ENCODE measurements at places on chromosomes 11 and 22.

DNA sequence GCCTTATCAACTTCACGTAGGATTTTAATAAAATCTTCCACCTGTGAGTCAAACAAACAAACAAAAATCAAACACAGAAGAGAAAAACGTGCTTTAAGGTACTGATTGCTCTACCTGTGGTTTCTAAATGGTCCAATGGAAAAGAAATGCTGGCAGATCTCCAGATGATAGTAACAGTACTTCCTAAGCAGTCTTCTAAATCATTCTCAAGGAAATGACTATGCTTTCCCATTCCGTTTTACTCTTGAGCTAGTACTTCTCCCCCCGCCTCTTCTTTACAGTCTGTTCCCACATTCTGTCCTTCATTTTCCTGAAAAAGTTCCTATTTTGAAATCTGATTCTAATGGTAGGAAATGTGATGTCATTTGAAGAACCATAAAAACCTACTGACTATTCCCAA, 25.4 kb downstream of the SAAL1 start:
- no peak for DNase-seq

GRCh38 chr11:74284466-74284865, 27.0 kb downstream of the P4HA3 start:
- peak; percentile 16 for DNase-seq

- DNase-seq, result no peak
Measured at GRCh38 chr11:105609341-105609781, 512 bp upstream of the GRIA4 start.

GRCh38 chr22:21047730-21048129, 2.0 kb downstream of the LRRC74B start:
- no peak for DNase-seq

GRCh38 chr11:5123802-5124521, 14.2 kb downstream of the OR52A5 start:
- peak; percentile 61 for DNase-seq

DNA sequence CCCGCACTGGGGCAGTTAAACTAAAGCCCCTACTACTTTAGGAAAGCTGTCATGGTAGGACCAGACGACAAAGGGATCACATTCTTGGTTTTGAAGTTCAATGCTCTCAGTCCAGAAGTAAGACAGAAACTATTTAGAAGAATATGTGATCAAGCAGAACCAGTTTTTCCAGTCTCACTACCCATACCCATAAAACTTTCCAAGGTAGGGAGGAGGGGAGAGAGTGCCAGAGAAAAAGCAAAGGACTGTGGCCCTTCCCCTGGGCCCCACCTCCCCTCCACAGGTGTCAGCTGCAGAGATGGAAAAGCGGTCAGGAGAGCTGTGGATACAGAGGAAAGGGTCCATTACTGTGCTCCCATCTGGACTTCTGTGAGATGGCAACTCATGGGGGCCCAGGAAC, 587.1 kb downstream of the SOX6 start:
- DNase-seq, result no peak

GRCh38 chr11:8357505-8357888, 93.8 kb upstream of the LMO1 start:
- no peak for DNase-seq

- DNase-seq, result no peak
Measured at GRCh38 chr22:46585340-46586122, 34.7 kb upstream of the GRAMD4 start.

GRCh38 chr11:73201888-73202780, 15.9 kb upstream of the P2RY2 start:
- DNase-seq, result no peak

GRCh38 chr11:128626913-128627665, 39.7 kb upstream of the ETS1 start:
- DNase-seq, result no peak

GRCh38 chr22:17443405-17444203, 74.3 kb downstream of the CECR2 start:
- no peak for DNase-seq

DNA sequence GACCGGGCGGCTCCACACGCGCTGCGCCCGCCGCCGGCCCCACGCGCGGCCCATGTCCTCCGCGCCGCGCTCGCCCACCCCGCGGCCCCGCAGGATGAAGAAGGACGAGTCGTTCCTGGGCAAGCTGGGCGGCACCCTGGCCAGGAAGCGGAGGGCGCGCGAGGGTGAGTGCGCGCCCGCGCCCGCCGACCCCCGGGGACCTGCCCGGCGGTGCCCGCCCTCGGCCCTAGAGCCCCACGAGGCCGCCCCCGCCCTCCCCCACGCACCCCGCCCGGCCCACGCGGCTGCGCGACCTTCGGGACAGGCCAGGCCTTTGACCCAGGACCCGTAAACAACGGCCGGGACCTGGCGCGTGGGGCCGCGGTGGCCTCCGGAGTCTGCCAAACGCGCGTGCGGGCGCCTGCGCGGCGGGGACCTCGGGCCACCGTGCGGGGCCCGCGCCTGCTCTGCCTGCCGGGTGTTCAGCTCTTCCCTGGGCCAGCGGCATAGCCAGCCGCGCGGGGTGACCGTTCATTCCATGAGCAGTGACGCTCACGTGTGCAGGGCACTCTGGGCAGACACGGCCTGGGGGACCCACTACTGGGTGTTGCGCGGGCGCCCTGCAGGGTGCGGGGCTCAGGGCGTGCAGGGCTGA, at the start of gene PARVB:
TSS of gene PARVB (plus strand) at position 15 of the 634 bp plus-strand sequence. CDS start at position 53, 38 bp downstream.
- no peak for DNase-seq

- DNase-seq, result no peak
Measured at GRCh38 chr11:13674799-13675509, 6.5 kb downstream of the FAR1 start.

DNA sequence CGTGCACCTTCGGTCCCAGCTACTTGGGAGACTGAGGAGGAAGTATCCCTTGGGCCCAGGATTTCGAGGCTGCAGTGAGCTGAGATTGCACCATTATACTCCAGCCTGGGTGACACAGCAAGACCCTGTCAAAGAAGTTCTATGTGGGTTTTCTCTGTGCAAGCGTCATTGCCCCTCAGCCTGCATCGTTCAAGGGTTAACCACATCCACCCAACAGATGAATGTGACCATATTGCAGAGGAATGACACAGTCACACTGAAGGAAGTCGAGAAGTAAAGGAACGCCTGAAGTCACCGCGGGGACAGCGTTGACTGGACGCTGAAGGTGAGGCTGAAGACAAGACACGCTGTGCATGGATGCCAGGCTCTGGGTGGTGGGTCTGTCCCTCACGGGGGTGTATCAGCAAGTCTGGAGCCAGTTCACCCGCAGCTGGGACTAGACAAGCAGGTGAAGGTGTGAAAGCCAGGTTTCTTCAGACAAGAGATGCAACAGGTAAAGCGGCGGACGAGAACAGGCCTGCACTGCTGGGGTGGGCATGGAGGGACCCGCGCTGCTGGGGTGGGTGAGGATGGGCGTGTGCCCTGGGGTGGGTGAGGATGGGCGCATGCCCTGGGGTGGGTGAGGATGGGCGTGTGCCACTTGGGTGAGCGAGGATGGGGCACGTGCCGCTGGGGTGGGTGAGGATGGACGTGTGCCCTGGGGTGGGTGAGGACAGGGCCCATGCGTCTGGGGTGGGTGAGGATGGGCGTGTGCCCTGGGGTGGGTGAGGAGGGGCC, 36.5 kb upstream of the TOLLIP start:
- no peak for DNase-seq

DNA sequence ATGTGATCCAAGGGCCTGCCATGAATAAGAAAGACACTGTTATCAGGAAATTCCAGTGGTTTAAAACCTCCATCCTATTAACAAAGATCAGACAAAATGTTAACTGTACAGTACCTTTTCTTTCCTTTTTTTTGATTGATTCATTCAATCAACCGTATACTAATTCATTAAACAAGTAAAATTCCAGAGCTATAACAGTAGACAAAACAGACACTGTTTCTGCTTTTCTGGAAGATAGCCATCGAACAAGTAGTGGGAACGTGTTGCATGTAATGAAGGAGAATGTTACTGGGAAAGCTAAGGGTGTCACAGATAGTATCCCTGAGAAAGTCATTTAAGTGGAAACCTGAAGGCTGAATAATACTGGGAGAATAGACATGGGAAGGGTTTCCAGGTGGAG, 73.7 kb upstream of the ALKBH3 start:
- no peak for DNase-seq

- DNase-seq, result no peak
Measured at GRCh38 chr22:25840891-25841290, 98.9 kb downstream of the MYO18B start.

DNA sequence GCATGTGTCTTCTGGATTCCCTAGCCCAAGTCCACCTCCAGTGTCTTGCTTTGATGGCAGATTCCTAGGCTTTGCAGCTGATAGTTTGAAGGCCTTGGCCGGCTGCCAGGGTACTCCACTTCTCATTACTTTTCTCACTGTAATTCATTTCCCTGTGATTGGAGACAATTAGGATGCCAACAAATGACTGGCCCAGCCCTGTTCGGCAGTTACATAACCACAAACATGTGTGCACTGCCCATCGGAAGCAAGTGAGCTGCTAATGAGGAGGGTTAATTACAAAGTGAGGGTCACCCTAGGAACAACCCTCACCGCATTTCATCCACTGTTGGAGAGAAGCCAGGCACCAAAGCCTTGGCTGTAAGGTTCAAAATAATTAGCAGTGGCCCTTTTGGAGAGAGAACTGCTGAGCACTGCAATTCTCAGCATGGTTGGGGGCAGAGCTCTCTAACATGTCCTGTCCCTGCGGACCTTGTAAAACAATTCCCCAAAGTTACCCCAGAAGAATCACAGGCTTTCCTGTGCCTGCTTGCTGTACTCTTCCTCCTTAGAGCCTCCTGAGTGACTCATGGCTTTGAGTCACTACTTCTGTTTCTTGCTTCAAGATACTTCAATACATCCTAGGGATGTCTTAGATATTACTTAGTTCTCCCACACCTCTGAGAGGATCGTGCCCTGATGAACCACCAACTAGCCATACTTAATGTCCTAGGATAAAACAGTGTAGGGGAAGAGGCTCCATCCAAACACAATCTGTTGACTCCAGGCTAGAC, 109.7 kb upstream of the GALNT18 start:
- peak; percentile 29 for DNase-seq

DNA sequence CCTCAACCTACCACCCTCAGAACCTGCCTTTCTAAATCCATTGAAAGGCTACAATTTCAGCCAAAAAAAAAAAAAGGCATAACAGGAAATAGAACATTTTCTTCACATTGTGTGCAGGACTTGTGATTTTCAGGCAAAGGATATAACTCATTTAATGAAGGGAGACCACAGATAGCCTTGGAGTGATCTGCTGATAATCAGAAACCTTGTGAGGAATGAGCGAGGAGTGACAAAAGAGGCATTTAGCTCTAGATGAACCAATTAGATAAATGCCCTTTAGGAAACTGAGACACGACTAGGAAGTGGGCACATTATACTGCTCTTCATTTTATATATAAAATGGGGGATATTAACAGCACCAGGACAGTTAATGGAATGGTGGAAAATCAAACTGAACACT, 216.5 kb upstream of the GRIA4 start:
- no peak for DNase-seq

DNA sequence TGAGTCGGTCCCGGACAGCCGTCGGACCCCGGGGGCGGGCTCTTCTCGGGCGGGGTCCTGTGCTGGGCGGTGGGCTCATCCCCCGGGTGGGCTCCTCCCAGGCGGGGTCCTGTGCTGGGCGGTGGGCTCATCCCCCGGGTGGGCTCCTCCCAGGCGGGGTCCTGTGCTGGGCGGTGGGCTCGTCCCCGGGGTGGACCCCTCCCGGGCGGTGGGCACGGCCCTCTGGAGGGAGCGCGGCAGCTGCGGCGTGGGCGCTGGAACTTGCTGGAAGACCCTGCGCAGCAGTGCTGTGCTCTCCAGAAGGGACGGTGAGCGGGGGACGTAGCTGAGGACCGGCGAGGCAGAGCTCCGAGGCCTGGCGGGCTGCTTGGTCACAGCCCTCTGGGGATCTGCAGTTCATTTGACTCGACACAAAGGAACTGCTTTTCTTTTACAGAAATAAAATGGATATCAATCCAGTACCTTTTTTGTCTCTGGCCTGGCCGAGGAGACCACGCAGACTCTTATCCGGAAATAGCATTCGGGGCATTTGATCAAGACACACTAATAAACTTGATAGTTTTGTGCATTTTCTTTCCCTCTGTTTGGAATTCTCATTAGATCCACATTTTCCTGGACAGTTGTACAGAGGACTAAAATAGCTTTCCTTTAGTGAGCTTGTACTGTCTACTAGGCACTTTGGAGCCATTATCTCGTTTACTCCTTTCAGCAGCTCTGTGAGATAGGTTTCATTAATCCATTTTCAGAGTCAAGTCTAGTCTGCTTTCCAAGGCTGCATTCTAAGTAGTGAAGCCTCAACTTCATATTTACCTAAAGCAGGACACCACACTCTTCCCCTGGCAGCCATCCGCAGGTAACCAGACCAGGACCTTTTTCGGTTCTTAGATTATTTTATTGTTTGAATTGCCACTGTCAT, 812 bp downstream of the JAM3 start:
- DNase-seq, result no peak

DNA sequence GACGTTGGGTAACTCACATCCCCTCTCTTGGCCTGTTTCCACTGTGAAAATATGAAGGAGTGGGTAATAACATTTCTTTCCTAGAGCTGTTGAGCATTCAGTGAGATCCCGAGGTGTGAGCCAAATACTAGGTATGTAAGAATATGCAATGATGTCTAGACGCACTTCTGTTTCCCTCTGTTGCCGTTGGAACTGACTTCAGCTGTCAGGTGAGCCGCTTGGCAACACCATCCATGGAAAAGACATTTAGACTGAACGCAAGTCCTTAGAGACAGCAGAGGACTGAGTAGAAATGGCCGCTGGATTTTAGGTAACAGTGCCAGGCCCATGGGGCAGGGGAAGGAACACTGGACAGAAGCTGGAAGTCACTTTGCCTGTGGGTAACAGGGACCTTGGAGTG, 29.5 kb upstream of the SHANK2 start:
- no peak for DNase-seq

DNA sequence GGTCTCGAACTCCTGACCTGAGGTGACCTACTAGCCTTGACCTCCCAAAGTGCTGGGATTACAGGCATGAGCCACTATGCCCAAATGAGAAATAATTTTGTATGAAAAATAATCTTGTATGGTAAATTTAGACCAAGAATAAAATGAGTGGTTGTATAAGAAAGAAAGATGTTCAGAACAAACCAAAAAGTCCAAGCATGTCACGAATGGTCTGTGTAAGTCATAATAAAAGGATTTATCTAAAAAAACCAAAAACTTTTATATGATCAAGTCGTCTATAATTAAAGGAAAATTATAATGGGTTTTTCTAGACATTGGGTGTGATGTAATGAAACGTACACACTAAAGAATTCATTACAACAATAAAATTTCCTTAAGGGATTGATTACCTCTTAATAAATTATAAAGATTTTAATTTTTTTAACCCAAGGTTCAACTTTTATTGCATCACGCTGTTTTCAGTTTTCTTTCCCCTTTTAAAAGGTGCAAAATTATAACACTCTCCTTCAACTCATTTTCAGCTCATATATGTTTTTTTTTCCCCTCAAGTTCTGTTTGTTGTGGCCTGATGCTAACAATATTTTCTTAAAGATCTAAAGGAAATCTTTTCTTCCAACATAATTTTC, 8.9 kb upstream of the AQP11 start:
- DNase-seq, result no peak

- no peak for DNase-seq
Measured at GRCh38 chr11:77993902-77994301, 566 bp downstream of the INTS4 start.

- no peak for DNase-seq
Measured at GRCh38 chr11:74265256-74265655, 46.2 kb downstream of the P4HA3 start.

- DNase-seq, result no peak
Measured at GRCh38 chr11:114929351-114930000, 251.1 kb downstream of the NXPE2 start.
